ENCODE measurements at places on chromosomes 13 and 19. TPM values are rescaled to one million over a fixed set of nuclear protein-coding genes. Genes with fewer than 3 reads are reported as not detected.

Gene TMEM190
- not detected for total RNA-seq

Gene LGALS14
- total RNA-seq: not detected

Gene FCGBP
- 7.9 TPM for total RNA-seq

Gene ZNF320
- total RNA-seq: 6.8 TPM

Gene PLIN5
- total RNA-seq: not detected

- no peak for DNase-seq
Measured at GRCh38 chr13:39111145-39111544, 72.9 kb downstream of the NHLRC3 start.

DNA sequence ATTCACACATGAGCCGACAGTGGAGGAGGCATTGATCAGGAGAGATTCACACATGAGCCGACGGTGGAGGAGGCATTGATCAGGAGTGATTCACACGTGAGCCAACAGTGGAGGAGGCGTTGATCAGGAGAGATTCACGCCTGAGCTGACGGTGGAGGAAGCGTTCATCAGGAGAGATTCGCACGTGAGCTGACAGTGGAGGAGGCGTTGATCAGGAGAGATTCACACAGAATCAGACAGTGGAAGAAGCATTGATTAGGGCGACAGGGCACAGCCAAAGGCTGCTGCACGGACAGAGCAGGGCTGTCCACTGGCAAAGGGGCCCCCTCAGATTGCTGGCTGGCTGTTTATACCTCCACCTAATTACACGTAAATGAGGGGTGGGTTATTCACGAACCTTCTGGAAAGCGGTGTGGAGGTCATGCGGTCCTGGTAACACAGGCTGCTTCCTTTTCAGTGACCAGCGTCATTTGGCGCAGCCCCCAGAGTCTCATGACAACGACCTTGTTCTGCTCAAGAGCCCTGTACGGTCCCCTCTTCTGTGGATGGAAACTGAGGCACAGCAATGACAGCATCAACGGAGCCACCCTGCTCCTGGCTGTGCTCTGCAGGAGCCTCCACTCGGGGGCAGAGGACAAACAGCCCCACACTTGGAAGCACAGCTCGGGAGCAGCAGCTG lies 50.6 kb upstream of the GAS6 start:
- no peak for DNase-seq

GRCh38 chr19:42442833-42443232 lies at the start of gene CXCL17:
Gene CXCL17, minus strand, starts transcription at chr19:42442946. Its CDS starts 114 bp downstream, at chr19:42442832.
- DNase-seq: no peak

- no peak for DNase-seq
Measured at GRCh38 chr13:71474936-71475335, 392.1 kb downstream of the DACH1 start.

- DNase-seq: no peak
Measured at GRCh38 chr19:31693933-31694269, 344.7 kb upstream of the TSHZ3 start.
